ENCODE measurements at places on chromosomes 7 and 10.

DNA sequence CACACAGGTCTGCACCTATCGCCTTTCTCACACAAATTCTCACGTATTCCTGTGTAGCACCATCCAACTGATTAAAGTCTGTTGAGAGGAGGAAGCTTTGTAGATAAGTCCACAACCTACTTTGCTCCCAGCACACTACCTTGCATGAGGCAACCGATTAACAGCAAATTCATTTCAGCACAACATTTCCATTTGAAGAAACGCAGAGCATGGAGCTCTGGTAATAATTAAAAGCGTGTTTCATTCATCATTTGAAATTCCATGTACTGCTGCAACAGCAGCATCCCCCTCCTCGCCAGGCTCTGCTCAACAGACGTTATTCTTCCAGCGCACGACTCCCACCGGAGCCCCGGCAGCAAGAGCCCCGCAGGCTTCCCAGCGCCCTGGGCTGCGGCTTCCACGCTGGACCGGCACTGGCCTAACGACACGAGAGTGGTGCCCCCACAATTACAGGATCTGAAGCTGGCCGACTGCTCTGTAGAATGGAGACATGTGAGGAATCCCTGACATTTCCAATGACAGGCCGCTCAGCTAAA is 118.8 kb downstream of the DIP2C start:
- DNase-seq: no peak

DNA sequence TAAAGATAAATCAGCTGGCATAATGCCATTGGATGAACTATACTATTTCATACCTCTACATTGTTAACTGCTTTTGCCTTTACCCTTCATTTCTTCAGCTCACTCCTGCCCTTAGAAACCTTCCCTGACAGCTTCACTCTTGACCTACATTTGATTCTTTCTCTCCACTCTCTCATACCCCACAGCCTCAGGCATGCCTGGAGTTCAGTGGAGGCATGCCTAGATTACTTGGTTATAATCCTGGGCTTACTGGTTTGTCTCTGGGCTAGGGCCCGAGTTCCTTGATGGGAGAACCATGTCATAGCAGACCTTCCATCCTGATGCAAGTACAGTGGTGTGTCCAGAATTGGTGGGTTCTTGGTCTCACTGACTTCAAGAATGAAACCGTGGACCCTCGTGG is 8.4 kb upstream of the CDHR3 start:
- no peak for DNase-seq

DNA sequence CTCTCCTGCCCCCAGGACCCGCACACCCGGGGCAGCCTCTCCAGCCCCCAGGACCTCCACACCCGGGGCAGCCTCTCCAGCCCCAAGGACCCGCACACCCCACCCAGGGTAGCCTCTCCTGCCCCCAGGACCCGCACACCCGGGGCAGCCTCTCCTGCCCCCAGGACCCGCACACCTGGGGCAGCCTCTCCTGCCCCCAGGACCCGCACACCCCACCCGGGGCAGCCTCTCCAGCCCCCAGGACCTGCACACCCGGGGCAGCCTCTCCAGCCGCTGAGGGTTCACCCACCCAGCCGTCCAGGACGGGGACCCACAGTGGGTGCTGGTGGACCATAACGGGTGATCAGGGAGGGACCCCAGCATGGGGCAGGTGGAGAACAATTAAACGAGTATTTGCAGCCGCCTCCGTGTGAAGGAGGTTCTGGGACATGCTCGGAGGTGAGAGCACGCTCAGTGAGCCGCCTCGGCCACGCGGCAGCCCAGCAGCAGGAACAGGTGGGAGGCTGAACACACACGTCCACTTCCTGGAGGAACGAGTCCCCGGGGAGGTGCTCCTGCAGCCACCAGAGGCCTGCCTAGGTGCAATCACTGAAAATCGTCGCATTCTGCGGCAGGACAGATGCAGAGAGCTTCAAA is 107.9 kb downstream of the PDGFA start:
- no peak for DNase-seq

GRCh38 chr7:54556121-54556520 is 13.9 kb downstream of the VSTM2A start:
- no peak for DNase-seq

- DNase-seq: no peak
Observed at GRCh38 chr10:97685395-97685958, 1.6 kb downstream of the AVPI1 start.

GRCh38 chr10:113957013-113957412 is 86.7 kb upstream of the ADRB1 start:
- peak; percentile 42 for DNase-seq

DNA sequence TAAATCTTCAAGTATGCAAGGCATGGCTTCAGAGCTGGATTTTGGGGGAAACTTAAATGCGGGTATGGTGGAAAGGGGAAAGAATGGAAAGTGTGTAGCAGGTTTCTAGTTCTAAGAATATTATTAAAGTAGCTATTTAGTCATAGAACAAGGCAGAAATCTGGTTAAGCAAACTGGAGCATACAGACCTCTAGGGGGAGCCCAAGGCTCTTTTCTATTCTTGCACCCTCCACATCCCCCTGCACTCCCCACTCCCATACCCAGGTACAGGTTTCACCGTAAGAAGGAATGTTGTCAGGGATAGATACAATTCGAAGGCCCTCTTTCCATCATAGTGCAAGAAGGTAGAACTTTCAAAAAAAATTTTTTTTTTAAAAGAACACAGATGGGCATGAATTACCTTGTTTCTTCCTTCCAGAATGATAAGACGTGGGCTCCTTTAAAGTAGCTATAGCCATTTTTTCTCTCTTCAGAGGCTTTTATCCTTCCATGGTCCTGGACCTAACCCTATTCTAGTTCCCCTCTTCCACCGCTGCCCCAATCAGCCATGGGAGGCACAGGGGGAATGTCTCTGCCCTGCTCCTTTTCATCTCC is 41.5 kb upstream of the SMIM30 start:
- no peak for DNase-seq

- DNase-seq: no peak
Observed at GRCh38 chr10:101816376-101816775, 1.9 kb downstream of the OGA start.

DNA sequence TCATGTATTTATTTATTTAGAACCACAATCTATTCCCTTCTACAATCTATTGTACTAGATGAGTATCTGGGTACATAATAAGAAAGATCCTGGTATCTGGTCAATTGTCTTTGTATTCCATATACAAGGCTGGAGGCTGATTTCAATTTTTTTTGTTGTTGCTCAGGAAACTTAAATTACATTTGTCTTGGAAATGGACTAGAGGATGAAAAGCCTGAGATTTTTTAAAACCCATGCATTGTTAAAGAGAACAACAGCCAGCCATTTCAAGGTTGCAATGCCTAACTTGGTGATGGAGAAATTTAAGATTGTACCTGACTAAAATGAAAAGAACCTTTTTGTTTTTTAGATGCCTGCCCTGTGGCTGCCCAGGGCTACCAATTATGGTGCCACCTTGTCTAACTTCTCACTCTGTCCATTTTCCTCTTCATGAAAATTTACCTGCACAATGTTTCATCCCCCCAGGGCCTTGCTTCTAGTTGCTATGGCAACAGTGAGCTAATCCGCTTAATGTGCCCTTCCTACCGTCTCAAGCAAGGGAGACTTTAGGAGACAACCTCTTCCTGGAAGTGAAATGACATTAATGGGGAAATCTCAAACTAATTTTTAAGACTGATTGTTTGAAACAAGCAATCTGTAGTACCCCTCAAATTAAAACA is 203.7 kb upstream of the PHYHIPL start:
- no peak for DNase-seq

DNA sequence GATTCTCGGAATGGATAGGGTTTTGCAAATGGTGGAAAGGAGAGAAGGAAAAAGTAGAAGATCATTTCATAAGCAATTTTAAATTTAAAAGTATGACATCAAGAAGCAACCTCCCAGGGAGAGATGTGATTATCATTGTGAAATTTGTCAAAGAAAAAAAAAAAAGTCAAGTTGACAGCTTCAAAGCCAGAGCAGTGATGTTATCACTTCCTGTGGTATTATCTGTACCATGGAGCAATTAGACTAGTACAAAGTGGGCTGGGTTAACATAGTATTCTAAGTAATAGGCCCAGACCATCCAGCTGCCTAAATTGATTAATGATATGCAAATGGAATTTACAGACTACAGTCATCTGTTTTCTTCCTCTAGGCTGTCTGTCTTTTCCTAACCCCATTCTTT is 84.0 kb upstream of the NPY start:
- DNase-seq: no peak

GRCh38 chr10:4246881-4247358 is 461.9 kb upstream of the KLF6 start:
- DNase-seq: no peak

- no peak for DNase-seq
Observed at GRCh38 chr10:127649642-127650041, 87.3 kb upstream of the FOXI2 start.

DNA sequence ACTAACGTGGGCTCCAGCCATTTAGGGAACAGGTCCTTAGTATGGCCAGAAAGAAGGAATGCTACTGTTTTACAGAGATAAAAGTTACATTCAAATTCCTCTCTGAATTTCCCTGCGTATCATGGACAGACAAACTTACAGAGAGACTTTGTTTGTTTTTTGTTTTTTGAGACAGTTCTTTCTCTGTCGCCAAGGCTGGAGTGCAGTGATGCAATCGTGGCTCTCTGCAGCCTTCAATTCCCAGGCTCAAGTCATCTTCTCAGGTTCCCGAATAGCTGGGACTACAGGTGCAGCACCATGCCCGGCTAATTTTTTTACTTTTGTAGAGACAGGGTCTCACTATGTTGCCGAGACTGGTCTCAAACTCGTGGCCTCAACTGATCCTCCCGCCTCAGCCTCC is 64.5 kb upstream of the MPP7 start:
- DNase-seq: no peak

DNA sequence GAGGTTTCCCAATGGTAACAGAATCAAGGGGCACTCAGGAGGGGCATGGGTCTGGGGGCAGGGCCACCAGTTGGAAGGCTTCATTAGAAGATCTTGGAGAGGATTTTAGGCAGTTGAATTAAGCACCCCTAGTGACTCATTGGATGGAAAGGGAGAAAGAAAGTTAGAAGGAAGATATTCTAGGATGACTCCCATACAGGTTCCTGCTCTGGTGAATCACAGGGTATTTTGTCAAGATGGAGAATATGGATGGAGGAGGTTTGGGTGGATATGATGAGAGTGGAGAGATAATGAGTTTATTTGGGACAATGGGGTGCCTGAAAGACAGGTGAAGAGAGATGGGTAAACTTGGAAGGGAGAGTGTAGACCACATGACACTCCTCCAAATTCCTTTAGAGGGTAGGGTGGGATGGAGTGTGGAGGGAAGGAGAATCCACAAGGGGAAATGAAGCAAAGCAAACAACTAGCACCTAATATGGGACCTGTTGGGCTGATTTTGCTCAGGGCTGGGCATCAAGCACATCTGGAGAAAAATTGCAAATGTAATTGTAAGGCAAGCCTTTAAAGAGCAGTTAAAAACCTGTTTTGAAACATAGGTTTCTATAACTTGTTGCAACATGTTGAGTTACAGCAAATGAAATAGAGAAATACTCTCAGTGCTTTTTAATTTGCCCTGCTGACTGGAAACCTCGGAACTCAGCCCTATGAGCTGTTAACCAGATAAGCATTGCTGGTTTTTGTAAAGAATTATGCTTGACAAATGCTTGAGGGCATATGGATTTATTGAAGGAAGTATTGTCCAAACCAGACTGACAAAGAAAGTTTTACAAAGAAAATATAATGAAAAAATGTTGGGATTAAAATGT is 2.9 kb upstream of the ENTPD7 start:
- no peak for DNase-seq

DNA sequence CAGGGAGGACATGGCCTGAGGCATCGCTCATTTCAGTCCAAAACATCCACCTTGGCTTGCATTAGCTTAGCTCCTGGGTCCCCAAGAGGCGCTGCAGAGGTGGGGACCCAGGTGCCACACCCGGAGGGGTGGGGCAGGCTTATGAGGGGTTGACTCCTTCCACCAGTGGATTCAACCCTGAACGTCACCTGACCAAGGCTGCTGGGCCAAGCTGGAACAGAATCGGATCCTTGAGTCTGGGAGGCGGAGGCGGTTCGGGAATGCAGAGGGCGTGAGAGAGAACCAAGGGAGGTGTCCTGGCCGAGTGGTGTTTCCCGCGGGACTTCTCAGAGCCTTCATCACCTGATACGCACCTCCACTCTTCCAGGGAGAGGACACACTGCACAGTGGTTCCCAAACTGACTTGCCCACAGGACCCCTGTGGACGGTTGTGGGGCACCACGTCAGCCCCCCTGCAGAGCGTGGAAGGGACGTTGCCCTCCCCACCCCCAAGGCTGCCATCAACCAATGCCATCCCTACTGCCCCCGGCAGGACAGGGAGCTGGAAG is 4.5 kb upstream of the MICALL2 start:
- no peak for DNase-seq

GRCh38 chr7:44849885-44850544 is 2.1 kb upstream of the H2AZ2 start:
- DNase-seq: no peak

DNA sequence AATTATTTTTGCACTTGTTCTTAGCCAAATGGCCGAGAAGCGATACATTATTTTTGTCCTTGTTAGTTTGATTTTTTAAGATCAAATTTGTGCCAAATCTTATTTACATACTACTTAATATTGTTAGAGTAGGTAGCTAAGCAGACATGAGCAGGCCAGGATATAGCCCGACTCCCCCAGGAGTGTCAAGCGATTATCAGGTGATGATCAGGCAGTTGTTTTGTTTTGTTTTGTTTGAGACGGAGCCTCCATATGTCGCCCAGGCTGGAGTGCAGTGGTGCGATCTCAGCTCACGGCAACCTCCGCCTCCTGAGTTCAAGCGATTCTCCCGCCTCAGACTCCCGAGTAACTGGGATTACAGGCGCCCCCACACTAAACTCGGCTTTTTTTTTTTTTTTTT is 71.1 kb downstream of the LYZL2 start:
- DNase-seq: no peak

DNA sequence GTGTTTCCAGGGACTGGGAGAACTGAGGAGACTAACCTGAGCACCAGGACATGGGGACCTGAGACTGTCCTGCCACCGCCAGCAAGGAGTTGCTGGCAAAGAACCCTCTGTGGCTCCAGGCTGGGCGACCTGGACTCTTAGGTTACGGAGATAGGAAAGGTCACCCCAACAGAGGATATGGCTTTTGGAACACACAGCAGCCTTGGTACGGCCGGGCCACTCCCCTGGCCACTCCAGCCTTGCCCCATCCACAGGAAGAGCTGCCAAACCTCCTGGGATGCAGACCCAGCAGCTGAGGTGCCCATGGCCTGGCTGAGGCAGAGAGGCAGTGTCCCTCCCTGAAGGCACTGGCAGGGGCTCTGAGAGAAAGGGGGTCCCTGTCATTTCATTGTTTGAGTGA is 137.8 kb downstream of the OAT start:
- DNase-seq: no peak

DNA sequence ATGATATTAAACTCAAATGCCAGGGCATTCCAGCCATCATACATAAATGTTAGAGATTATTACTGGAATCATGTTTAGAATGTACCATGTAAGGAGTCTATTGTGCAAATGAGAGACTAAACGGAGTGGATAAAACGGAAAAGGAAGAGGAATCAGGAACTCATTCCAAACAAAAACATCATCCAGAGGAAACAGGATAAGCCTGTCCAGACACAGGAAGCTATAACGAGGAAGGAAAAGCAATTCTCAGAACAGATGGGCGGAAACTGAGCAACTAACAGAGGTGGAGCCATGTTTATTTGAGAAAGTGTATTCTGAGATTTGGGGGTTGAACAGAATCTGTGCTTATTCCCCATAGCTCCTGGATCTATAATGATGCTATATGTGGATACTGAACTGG is 52.3 kb upstream of the TRIM24 start:
- DNase-seq: no peak

GRCh38 chr10:58704671-58705141 is 192.0 kb downstream of the BICC1 start:
- DNase-seq: peak; percentile 41

Data from Ammon's horn (tissue), 1 donor.